ENCODE measurements at places on chromosomes 2 and 18. TPM values are rescaled to one million over a fixed set of nuclear protein-coding genes. Genes with fewer than 3 reads are reported as not detected.

The GBX2 gene
- not detected for total RNA-seq

The WDR75 gene
- 61.2 TPM for total RNA-seq

The SERPINB12 gene
- not detected for total RNA-seq

The DNMT3A gene
- 45.0 TPM for total RNA-seq

The UGT1A3 gene
- not detected for total RNA-seq

The GPR35 gene
- 1.6 TPM for total RNA-seq

The UGT1A7 gene
- total RNA-seq: not detected

The DOK6 gene
- not detected for total RNA-seq

The GAREM2 gene
- total RNA-seq: 3.1 TPM

The SPP2 gene
- not detected for total RNA-seq

The TTC32 gene
- 22.8 TPM for total RNA-seq

The ICA1L gene
- 7.3 TPM for total RNA-seq

The UPP2 gene
- total RNA-seq: not detected

The CFAP221 gene
- total RNA-seq: not detected

The ARPC2 gene
- 711 TPM for total RNA-seq

The CYB5A gene
- total RNA-seq: 46.2 TPM

All from activated B cell treated with CpG ODN at 0.5 μM for 24 hours (primary cell).